ENCODE measurements at places on chromosomes 11 and 22.

- DNase-seq, result no peak
Measured at GRCh38 chr11:72265951-72266350, 22.0 kb upstream of the PHOX2A start.

DNA sequence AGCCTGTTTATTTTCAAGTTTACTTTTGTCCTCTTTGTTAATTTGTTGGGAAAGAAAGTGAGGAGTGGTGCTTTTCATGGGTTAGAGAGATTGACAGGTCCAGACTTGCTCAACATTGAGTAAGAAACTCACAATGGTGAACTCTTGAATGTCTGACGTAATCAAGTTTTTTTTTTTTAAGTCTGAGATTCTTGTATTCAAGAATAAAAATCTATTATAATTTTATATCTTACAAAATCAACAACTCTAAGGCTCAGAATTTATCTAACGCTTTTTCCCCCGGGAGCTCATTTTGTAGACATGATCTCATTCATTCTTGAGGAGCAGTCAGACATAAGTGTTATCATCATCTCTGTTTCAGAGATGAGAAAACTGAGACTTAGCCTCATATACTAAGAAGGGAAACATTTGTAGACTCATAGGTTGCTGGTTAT is 39.1 kb upstream of the SPTBN2 start:
- no peak for DNase-seq

DNA sequence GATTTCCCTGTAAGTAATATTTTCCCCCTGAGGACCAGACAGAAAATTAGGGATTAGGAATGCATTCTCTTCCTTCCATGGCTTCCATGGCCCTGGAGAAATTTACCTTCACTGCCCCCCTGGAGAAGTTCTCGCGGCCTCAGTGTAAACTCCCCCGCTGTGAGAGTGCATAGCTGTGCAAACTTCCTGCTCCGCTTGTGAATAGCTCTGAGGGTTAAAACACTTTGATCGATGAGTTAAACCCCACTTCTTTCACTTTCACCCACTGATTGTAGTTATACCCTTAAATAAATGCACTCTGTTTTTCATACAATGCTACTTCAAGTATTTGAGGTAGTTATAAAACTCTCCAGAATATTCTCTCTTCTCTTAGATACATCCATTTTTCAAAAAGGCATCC is 190.8 kb downstream of the DSCAML1 start:
- no peak for DNase-seq

DNA sequence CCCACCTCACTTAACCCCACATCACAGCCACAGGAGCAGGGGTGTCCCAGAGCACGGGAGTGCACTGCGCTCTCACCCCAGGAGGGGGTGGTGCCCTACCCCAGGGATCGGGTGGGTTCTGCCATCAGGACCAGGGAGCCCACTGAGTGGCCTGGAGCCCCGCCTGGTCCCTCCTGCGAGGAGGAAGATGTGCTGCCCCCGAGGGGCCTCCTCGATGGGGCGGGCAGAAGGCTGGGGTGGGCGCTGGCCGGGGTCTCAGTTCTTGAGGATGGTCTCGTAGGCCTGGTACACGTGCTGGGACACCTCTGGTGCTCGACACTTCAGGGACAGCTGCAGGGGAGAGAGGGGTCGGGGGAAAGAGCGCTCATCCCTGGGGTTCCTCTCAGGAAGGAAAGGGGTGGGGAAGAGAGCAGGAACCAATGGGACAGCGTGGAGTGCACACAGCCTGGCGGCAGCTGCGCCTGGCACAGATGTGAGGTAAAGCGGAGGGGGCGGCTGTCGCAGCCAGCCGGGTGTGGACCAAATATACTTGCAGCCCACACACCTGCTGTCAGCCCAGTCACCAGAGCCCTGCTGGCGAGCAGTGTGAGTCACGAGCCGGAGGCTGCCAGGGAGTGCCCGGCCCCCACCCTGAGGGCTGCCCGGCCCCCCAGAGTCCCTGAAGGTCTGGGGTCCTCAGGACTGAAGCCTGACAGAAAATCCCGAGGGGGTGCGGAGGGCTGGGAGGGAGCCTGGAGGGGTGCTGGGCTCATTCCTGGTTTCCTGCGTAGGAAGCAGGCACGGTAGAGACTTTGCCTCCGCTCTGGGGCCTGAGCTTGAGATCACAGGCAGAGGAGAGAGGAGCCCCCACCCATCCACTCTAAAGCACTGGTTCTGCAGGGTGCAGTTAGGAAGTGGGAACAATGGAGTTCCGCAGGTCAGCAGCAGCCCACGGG is 13.3 kb upstream of the RASL10A start:
- DNase-seq, result no peak

- no peak for DNase-seq
Measured at GRCh38 chr11:2919837-2920236, 9.4 kb downstream of the PHLDA2 start.

- DNase-seq, result no peak
Measured at GRCh38 chr11:112212710-112213109, 13.5 kb upstream of the PTS start.

DNA sequence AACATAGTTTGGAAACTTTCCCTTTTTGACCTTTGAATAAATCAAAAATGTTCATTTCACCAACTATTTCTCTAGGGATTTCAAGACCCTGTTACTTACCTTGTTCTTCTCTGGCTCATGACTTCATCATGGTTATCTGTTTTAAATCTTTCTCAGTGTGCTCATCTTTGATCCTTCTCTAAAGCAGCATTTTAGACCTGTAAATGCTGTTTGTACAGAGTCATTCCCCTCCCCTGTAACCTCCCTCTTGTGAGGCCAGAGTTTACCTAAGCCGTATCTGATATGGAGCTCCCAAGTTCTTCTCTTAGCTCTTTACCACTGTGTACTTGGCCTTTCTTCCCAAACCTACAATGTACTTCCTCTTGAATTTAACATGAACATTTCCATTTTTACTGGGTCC is 56.0 kb downstream of the ACER3 start:
- no peak for DNase-seq

- DNase-seq, result no peak
Measured at GRCh38 chr22:48099671-48100070, 1337.2 kb downstream of the TBC1D22A start.

GRCh38 chr11:126345283-126345682 is 10.2 kb upstream of the ST3GAL4 start:
- no peak for DNase-seq

GRCh38 chr11:19886498-19886897 is 173.9 kb downstream of the NAV2 start:
- DNase-seq, result no peak

- DNase-seq, result no peak
Measured at GRCh38 chr11:113894421-113894996, 10.1 kb upstream of the HTR3B start.
